ENCODE measurements at places on chromosomes 4 and X. TPM values are rescaled to one million over a fixed set of nuclear protein-coding genes. Genes with fewer than 3 reads are reported as not detected.

CORIN gene
- 0.62 TPM for total RNA-seq

RAI2 gene
- 3.1 TPM for total RNA-seq

CXorf49 gene
- total RNA-seq, result not detected

ZCCHC13 gene
- total RNA-seq, result not detected

TEC gene
- total RNA-seq, result 5.5 TPM

NBDY gene
- 6.7 TPM for total RNA-seq
